H7 (cell line): ENCODE measurements at places on chromosomes 16 and 17. TPM values are rescaled to one million over a fixed set of nuclear protein-coding genes. Genes with fewer than 3 reads are reported as not detected.

- peak; percentile 74 for DNase-seq
Measured at GRCh38 chr16:4298761-4299522, 16.9 kb upstream of the GLIS2 start.

GRCh38 chr17:62671553-62671952, 44.1 kb downstream of the MRC2 start:
- peak; percentile 45 for DNase-seq

DNA sequence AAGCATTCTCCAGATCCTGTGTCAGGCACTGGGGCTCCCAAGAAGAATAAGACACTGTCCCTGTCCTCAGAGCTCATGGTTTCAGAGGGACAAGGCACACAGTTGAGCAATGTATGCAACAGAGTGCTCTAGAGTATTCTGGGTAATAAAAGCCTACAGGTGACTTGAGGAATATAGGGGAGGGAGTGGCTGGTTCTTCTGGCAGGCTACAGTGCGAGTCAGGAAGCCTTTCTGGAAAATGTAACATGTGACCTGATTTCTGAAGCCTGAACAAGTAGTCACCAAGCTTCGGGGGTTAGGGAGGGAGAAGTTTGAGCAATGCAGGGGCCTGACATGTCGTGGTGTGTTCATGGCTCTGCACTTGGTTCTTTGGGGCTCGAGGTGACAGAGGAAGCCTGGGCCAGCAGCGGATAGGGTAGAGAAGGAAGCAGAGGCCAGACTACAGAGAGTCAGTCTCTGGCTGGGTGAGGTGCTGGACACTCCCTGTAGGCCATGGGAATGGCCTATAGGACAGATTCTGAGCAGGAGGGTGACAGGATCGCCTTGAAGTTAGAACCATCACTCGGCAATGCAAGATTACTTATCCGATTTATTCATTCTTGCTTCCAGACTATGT, 16.0 kb upstream of the LRRC75A start:
- DNase-seq = no peak

- DNase-seq = no peak
Measured at GRCh38 chr16:83779886-83780285, 27.9 kb upstream of the HSBP1 start.

GRCh38 chr17:47741109-47741792, 8.2 kb downstream of the TBX21 start:
- DNase-seq = no peak

DNA sequence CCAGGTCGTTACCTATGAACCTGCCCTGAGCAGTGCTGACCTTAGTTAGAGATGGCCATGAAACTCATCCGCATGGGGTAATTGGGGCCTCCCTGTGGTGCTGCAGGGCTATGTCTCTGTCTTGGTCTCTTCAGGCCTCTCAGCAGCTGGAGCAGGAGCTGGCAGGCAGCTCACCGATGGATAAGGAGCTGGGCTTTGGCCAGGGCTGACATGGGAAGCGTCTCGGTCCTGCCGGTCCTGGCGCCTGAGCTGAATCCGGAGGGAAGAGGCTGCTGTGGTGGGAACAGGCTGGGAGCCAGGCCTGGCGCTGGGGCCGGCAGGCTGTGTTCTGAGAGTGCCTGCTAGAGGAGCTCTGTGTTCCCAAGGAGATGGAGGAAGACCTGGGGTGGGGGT, 10.1 kb downstream of the IL32 start:
- DNase-seq = peak; percentile 55

- peak; percentile 89 for DNase-seq
Measured at GRCh38 chr17:8185582-8186445, 4.2 kb downstream of the BORCS6 start.

- DNase-seq = no peak
Measured at GRCh38 chr17:68943123-68943811, 11.9 kb downstream of the ABCA8 start.

- no peak for DNase-seq
Measured at GRCh38 chr17:80882926-80883685, 108.5 kb upstream of the CHMP6 start.

DNA sequence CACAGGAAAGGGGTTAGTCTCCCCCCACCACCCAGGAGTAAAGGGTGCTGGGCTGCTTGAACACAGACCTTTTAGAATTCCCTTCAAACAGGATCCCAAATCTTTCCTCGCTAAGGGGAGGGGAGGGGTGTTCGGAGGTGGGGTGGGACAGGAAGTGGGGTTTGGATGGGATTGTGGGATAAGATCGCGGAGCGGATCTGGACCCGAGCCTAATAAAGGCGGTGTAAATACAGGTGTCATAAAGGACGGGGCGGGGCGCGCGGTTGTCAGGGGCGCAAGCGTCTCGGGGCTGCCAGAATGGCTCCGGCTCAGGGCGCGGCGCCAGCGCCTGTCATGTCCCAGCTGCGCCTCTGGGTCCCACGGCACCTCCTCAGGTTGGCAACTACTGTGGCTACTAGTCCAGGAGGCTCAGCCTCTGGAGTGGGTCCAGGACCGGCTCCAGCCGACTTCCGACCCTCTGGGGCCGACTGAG, 59.8 kb upstream of the FBXO47 start:
- DNase-seq = peak; percentile 85

GRCh38 chr16:20851601-20852000, 45.3 kb downstream of the REXO5 start:
- DNase-seq = no peak

Gene ATAD5
- 7.7 and 14.3 TPM in 2 replicates for total RNA-seq

Gene CD300A
- total RNA-seq = 0.07 and 0.48 TPM in 2 replicates

Gene KRT14
- not detected in 2 replicates for total RNA-seq

Gene KRTAP2-1
- not detected in 2 replicates for total RNA-seq

Gene TAF1C
- 38.8 and 51.9 TPM in 2 replicates for total RNA-seq

Gene PRPSAP2
- total RNA-seq = 62.9 and 68.6 TPM in 2 replicates

Gene GPR142
- total RNA-seq = not detected in 2 replicates

Gene TP53TG3F
- total RNA-seq = not detected in 2 replicates

Gene GNAO1
- 3.8 and 4.8 TPM in 2 replicates for total RNA-seq
